ENCODE measurements at places on chromosomes 3 and 15. TPM values are rescaled to one million over a fixed set of nuclear protein-coding genes. Genes with fewer than 3 reads are reported as not detected.

- no peak for DNase-seq
- H3K4me1 ChIP-seq = no peaks in the 10 kb centered on the region
- no peak overlapping the region for H3K27ac ChIP-seq
- H3K36me3 ChIP-seq = peaks cover 50% of the 10 kb centered on the region
These were observed 47.0 kb downstream of the CALML4 start for GRCh38 chr15:68158046-68158628.

DNA sequence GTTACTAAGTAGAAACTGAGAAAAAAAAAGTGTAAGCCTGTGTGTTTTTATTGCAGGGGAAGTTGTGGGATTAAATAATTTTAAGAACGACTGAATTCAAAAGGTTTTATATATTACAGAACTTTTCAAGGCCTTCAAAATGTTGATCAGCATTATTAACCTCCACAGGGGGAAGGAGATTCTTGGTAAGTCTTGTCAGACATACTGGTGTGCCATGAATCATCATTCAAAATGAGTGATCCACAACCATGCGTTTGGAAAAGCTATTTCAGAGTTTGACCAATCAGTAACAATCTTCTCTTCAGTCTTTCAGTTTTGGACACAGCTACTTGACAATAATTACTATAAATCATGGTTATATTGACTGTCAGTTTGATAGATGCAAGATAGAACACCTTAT is 70.2 kb downstream of the ADAMTS9 start:
- H3K36me3 ChIP-seq = no peaks in the 10 kb centered on the region
- H3K27me3 ChIP-seq = no peaks in the 10 kb centered on the region
- H3K4me3 ChIP-seq = no peak overlapping the region
- H3K4me1 ChIP-seq = no peaks in the 10 kb centered on the region

- H3K4me1 ChIP-seq = peaks cover 84% of the 10 kb centered on the region
- DNase-seq = no peak
- peaks cover 50% of the 10 kb centered on the region for H3K36me3 ChIP-seq
These were observed 7.2 kb downstream of the KLHL6 start for GRCh38 chr3:183548262-183548769.

GRCh38 chr3:58560771-58561311 is 16.4 kb downstream of the FAM107A start:
- peaks cover 9% of the 10 kb centered on the region for H3K27me3 ChIP-seq
- H3K4me1 ChIP-seq = no peaks in the 10 kb centered on the region
- no peaks in the 10 kb centered on the region for H3K36me3 ChIP-seq
- no peak overlapping the region for H3K27ac ChIP-seq
- H3K4me3 ChIP-seq = no peak overlapping the region
- no peak for DNase-seq

DNA sequence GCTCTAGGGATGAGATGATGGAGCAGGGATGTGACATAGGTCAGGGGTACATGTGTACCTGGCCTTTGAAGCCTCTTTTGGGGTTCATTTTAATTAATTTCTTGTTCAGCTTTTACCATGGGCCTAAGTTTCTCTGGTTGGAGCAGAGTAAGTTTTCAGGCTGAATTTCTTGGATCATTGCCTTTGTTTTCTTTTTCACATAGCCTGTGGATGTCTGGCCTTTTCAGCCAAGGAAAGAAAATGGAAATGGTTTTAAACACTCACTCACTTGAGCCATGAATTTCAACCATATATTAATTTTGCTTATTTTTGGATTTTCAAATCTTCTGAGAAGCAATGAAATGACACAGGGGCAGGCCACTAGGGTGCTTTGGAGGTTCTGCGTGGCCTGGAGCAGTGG is 30.2 kb downstream of the CACNA1D start:
- H3K4me1 ChIP-seq = no peaks in the 10 kb centered on the region
- H3K36me3 ChIP-seq = no peaks in the 10 kb centered on the region
- peaks cover 7% of the 10 kb centered on the region for H3K27me3 ChIP-seq
- H3K27ac ChIP-seq = no peak overlapping the region

- H3K36me3 ChIP-seq = no peaks in the 10 kb centered on the region
- no peak overlapping the region for H3K27ac ChIP-seq
- no peak for DNase-seq
- H3K4me3 ChIP-seq = no peak overlapping the region
- H3K4me1 ChIP-seq = no peaks in the 10 kb centered on the region
- H3K27me3 ChIP-seq = no peaks in the 10 kb centered on the region
These were observed 12.6 kb upstream of the PDIA5 start for GRCh38 chr3:123054109-123054778.

GRCh38 chr3:78565712-78566111 is 1202.1 kb downstream of the ROBO1 start:
- DNase-seq = no peak
- no peaks in the 10 kb centered on the region for H3K27me3 ChIP-seq
- H3K4me3 ChIP-seq = no peak overlapping the region

- H3K27me3 ChIP-seq = no peaks in the 10 kb centered on the region
- no peak overlapping the region for H3K27ac ChIP-seq
- H3K4me1 ChIP-seq = no peaks in the 10 kb centered on the region
- H3K36me3 ChIP-seq = peaks cover 52% of the 10 kb centered on the region
- H3K4me3 ChIP-seq = no peak overlapping the region
- DNase-seq = no peak
These were observed 29.2 kb downstream of the APH1B start for GRCh38 chr15:63306492-63307073.

GRCh38 chr3:107822308-107822707 is 268.5 kb downstream of the CD47 start:
- H3K4me1 ChIP-seq = no peaks in the 10 kb centered on the region
- H3K4me3 ChIP-seq = no peak overlapping the region
- DNase-seq = no peak
- H3K27me3 ChIP-seq = peaks cover 10% of the 10 kb centered on the region
- no peaks in the 10 kb centered on the region for H3K36me3 ChIP-seq

GRCh38 chr15:90212221-90213098 is 11.3 kb downstream of the SEMA4B start:
- peak overlapping the region; percentile 47 for H3K4me3 ChIP-seq
- DNase-seq = no peak
- peaks cover 95% of the 10 kb centered on the region for H3K4me1 ChIP-seq
- peaks cover 40% of the 10 kb centered on the region for H3K36me3 ChIP-seq
- no peaks in the 10 kb centered on the region for H3K27me3 ChIP-seq

DNA sequence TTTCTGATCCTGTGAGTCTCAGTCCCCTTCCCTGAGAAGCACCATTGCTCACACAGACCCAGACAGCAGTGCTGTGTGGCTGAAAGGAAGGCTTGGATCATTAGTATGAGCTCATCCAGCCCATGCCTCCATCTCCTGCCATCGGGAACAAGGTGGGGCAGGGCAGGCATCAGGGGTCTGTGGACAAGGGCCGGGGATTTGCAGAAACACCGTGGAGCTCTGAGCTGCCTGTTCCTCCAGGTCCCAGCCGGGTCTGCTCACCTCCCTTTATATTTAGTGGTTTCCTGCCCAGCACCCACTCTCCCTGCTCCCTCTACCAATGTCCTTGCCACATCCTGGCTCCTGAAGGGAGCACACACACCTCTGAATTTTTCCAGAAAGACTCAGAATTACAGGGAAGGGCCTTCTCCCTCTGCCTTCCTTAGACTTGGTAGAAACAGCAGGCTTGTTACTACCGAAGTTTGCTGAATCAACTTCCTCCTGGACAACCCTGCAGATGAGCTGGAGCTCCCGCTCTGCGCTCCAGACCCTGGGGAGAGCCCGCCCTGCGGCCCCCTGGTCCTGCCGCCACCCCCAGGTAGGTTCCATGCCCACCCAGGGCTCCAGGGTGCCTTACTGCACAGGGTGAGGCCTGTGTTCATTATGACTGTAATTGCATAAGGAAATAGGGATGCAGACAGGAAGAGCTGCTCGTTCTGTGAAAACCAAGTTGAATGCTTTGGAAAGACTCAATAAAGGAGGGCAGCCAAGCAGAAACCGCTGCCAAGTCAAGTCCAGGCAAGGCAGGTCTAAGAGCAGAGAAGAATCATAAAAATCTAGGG is 128.1 kb downstream of the NSMCE3 start:
- peaks cover 17% of the 10 kb centered on the region for H3K27me3 ChIP-seq
- no peak overlapping the region for H3K4me3 ChIP-seq
- H3K27ac ChIP-seq = no peak overlapping the region
- no peak for DNase-seq
- no peaks in the 10 kb centered on the region for H3K36me3 ChIP-seq

DNA sequence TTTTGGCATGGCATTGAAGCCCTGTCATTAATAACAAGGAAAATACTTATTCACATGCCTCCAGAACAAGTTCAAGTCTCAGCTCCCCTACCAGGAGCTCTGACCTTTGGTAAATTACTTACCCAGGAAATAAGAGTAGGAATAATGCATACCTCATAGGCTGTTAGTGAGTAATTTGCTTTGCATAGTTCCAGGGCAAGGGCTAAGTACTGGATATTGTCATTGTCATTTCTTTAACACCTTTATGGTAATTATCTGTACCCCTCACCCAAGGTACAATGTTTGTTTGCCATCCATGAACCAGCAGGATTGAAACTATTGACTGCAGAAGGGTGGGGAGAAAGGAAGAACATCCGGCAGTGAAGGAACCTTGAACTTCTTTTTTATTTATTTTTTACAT is 148.5 kb downstream of the SOX2 start:
- no peak for DNase-seq
- no peaks in the 10 kb centered on the region for H3K27me3 ChIP-seq
- no peaks in the 10 kb centered on the region for H3K36me3 ChIP-seq
- no peak overlapping the region for H3K4me3 ChIP-seq

GRCh38 chr3:155745795-155746550 is 1.1 kb upstream of the PLCH1 start:
- H3K4me3 ChIP-seq = peak overlapping the region; percentile 87
- no peak for DNase-seq
- no peaks in the 10 kb centered on the region for H3K36me3 ChIP-seq
- peaks cover 25% of the 10 kb centered on the region for H3K4me1 ChIP-seq
- peaks cover 12% of the 10 kb centered on the region for H3K27me3 ChIP-seq

DNA sequence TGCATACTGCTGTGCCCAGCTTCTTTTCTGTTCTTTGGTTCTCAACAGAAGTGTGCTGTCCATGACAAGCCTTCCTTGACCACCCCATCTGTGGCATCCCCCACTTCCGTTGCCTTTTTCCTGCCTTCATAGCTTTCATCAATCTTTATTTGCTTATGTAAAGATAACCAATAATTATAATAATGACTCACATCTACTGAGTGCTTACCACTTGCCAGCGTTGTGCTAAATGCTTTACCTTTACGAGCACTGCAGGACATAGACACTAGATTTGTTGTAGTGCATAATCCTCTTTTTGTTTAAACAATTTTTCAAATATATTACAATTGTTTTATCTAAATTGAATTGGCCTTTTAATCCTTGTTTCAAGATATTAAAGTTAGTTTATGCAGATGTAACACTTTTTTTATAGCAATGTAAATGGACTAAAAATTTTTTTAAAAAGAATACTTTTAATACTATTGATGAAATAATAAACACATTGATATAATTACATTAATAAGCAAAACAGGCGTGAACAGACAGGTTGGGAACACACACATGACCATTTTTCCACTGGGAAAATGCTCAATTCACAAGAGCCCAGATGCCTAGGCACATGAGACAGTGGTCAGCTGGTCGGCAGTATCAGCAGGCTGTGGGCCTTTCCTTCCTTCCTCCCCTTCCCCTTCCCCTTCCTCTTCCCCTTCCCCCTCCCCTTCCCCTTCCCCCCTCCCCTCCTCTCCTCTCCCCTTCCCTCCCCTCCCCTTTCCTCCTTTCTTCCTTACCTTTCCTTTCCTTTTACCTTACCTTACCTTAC is 42.5 kb downstream of the TRAK1 start:
- H3K4me1 ChIP-seq = peaks cover 23% of the 10 kb centered on the region
- DNase-seq = no peak
- H3K36me3 ChIP-seq = peaks cover 49% of the 10 kb centered on the region
- H3K27ac ChIP-seq = no peak overlapping the region
- H3K27me3 ChIP-seq = no peaks in the 10 kb centered on the region

GRCh38 chr3:59499000-59499399 is 449.2 kb upstream of the CFAP20DC start:
- H3K4me3 ChIP-seq = no peak overlapping the region
- peaks cover 2% of the 10 kb centered on the region for H3K27me3 ChIP-seq
- H3K4me1 ChIP-seq = no peaks in the 10 kb centered on the region
- DNase-seq = no peak
- no peaks in the 10 kb centered on the region for H3K36me3 ChIP-seq

DNA sequence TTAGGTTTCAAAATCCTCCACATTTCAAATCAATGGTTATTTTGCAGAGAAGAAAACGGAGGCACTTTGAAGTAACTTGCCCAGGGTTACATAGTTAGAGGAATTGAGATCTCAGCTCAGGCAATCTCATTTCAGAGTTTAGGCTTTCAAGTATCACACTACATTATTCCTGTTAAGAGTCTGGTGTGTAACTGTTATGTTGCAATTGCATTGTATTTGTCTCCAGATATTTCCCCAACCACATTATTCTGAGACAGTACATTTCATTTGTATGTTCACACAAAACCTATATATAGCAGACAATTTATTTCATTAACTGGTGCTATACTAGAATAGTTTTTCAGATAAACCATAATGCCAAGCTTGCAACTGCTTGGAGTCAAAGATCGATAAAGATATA is 154.2 kb upstream of the TSPAN3 start:
- H3K4me3 ChIP-seq = no peak overlapping the region
- no peaks in the 10 kb centered on the region for H3K27me3 ChIP-seq
- no peak for DNase-seq
- no peak overlapping the region for H3K27ac ChIP-seq
- H3K4me1 ChIP-seq = peaks cover 10% of the 10 kb centered on the region

DNA sequence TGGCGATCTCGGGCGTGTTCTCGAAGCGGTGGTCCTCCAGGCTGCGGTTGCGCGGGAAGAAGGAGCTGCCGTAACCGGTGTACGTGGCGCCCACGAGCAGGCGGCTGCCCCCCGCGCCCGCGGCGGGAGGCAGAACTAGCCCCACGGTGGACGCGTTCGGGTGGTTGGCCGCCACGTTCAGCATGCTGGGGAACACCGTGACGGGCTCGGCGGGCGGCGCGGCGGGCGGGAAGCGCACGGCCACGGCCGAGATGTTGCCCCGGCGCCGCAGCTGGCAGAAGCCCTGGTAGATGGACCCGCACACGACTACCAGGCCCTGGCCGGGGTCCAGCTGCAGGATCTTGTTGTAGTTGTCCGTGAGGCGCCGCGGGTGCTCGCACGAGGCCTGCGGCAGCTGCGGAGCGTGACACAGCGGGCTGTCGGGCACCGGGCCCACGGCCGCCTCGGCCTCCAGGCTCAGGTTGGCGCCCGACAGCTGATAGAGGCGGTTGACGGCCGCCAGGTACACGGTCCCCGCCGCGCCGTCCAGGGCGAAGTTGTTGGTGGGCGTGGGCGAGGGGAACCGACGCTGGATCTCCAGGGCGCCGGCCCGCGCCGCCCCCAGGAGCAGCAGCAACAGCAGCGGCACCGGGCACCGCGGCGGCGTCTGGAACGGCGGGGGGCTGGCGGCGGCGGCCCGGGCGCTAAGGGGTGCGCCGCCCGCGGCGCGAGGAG is 397 bp downstream of the PLXND1 start:
- H3K27ac ChIP-seq = no peak overlapping the region
- DNase-seq = peak; percentile 32
- H3K27me3 ChIP-seq = peaks cover 22% of the 10 kb centered on the region

GRCh38 chr15:57229051-57229450 is 147.3 kb upstream of the CGNL1 start:
- peaks cover 14% of the 10 kb centered on the region for H3K4me1 ChIP-seq
- H3K36me3 ChIP-seq = peaks cover 14% of the 10 kb centered on the region
- no peak overlapping the region for H3K27ac ChIP-seq
- no peak overlapping the region for H3K4me3 ChIP-seq
- no peak for DNase-seq
- H3K27me3 ChIP-seq = no peaks in the 10 kb centered on the region

Gene COX5A
- total RNA-seq = 159 TPM

Gene FEZF2
- not detected for total RNA-seq

Gene GABRR3
- total RNA-seq = not detected

Gene SLC22A13
- total RNA-seq = 0.51 TPM

Gene AMIGO3
- not detected for total RNA-seq

Gene GOLGA8N
- total RNA-seq = 4.3 TPM

Gene KLHL6
- total RNA-seq = 41.7 TPM

Gene NRROS
- total RNA-seq = 92.4 TPM

Gene POTEB
- total RNA-seq = not detected

Gene SEMA3B
- total RNA-seq = 0.15 TPM

Gene ZNF280D
- total RNA-seq = 40.0 TPM

Gene MED12L
- 2.6 TPM for total RNA-seq

Gene GPR15
- total RNA-seq = 3.7 TPM

Measured in activated B cell treated with CpG ODN at 0.5 μM for 24 hours (primary cell).